ENCODE measurements at places on chromosomes 4 and X.

DNA sequence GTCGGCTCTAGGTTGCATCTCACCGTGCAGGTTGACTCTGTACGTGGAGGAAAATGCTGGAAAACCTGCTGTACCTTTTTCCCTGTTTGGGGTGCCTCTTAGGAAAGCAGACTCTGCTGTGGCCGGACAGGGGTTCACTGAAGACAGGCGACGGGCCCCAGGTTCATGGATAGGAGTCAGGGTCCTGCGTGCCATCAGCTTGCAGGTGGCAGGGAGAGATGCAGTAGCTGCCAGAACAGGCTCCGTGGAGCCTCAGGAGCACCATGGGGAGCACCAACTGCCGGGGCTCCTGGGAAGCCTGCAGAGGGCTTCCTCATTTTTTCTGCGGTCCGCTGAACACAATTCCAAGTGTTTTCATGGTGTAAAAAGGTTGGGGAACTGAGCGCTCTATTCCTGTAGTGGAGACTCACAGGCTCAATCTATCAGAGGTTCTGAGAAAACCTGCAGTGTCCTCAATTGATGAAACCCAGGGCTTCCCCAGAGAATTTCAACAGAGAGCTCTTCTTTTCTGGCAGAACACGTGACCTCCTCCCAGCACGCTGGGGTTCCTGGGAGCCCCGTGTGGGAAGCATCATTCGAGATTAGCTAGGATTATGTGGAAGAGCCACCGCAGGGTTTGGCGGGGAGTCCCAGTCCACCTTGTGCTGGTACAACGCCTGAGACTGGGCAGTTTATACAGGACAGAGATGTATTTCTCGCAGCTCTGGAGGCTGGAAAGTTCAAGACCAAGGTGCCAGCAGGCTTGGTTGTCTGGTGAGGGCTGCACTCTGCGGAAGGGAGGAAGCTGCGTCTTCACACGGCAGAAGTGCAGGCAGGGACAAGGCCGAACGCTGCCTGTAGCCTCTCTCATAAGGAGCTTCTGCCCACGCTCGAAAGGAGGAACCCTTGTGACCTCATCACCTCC is 1.6 kb downstream of the HTRA3 start:
- DNase-seq: no peak
- H3K4me1 ChIP-seq: peaks cover 4% of the 10 kb centered on the region
- no peaks in the 10 kb centered on the region for H3K36me3 ChIP-seq
- no peak overlapping the region for H3K4me3 ChIP-seq
- H3K27me3 ChIP-seq: peaks cover 4% of the 10 kb centered on the region

- no peak overlapping the region for H3K4me3 ChIP-seq
- no peak for DNase-seq
- H3K36me3 ChIP-seq: no peaks in the 10 kb centered on the region
- H3K27ac ChIP-seq: no peak overlapping the region
- H3K27me3 ChIP-seq: no peaks in the 10 kb centered on the region
Measured at GRCh38 chr4:160038615-160039014, 935.7 kb downstream of the RAPGEF2 start.

- H3K27ac ChIP-seq: no peak overlapping the region
- H3K36me3 ChIP-seq: no peaks in the 10 kb centered on the region
Measured at GRCh38 chrX:35700121-35700520, 98.0 kb upstream of the MAGEB16 start.

DNA sequence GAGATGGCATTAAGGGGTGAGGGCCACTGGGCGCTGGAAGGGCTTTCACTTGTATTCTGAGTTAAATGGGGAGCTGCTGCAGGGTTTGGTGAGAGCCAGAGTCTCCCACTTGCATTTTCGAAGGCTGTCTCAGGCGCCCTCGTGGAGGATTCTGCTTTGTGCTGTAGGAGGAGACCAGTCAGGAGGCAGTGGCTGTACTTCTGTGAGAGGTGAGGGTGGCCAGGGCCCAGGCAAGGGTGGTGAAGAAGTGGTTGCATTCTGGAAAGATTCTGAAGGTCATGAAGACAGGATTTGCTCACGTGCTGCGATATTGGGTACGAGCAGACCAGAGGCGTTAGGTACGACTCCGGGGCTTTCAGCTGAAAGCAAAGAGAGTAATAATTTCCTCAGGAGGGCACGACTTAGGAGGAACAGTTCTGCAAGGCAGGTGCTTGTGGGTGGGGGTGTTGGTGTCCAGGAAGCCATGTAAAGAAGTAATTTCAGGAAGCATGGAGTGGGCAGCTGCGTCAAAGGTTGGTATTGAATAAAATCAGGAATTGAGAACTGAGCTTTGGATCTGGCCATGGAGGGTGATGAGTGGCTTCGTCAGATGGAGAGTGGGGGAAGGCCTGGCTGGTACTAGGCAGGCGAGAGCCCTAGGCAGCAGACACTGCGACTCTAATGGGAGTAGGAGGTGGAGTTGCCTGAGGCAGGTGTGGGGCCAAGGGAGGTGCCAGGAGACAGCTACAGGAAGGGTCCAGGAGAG is 18.2 kb downstream of the PIGG start:
- no peaks in the 10 kb centered on the region for H3K27me3 ChIP-seq
- H3K36me3 ChIP-seq: peaks cover 10% of the 10 kb centered on the region
- H3K4me3 ChIP-seq: no peak overlapping the region
- H3K4me1 ChIP-seq: no peaks in the 10 kb centered on the region
- DNase-seq: no peak

DNA sequence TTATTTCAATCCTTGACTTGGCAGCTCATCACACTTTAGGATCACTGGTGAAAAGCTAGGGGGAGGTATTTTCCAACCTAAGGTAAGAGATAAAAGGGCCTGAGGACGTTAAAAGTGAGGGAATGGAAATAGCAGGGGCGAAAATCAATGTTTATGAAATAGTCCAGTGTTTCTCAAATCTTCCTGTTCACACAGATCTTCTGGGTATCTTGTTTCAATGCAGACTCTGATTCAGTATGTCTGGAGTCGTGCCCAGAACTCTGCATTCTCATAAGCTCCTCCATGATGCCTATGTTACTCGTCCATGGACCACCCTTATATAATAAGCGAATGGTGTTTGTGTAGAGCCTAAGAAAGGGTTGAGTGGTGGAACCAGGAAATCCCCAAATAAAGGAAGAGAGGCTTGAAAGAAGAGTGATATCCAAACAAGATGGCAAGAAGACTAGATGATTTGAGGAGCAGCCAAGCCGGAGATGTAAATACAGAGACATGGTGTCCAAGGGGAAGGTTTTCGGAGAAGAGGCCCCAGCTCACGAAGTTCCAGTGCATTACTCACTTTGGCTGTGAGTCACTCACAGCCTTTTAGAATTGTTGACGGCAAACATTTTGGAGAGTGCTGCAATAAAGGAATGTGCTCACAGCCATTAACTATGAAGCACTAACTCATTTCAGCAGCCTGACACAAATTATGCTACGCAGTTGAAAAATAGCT is 215.6 kb upstream of the PPARGC1A start:
- H3K4me3 ChIP-seq: no peak overlapping the region
- H3K4me1 ChIP-seq: no peaks in the 10 kb centered on the region
- DNase-seq: peak; percentile 13
- no peaks in the 10 kb centered on the region for H3K36me3 ChIP-seq
- no peaks in the 10 kb centered on the region for H3K27me3 ChIP-seq
- no peak overlapping the region for H3K27ac ChIP-seq

GRCh38 chr4:3500111-3500510 is 32.1 kb downstream of the LRPAP1 start:
- no peaks in the 10 kb centered on the region for H3K36me3 ChIP-seq
- H3K4me3 ChIP-seq: no peak overlapping the region
- no peak for DNase-seq
- no peak overlapping the region for H3K27ac ChIP-seq

DNA sequence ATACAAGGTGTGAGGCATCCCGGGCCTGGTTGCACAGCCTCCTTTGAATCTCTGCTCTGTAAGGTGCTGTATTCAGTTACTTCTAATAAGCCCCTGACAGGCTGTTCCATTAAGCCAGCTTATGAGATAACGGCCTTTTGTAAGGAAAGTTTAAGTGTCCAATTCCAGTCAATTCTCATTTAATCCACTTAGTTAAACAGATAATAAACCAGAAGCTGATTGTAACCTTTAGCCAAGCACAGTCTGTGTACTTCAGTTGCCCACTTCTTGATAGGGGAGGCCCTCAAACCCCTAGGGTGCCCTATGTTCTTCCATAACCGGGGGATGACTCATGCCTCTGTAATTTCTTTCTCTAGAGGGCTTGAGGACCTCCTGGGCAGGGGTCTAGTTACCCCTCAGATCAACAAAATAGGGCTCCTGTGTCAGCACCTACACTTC is 63.4 kb downstream of the RASL11B start:
- no peak overlapping the region for H3K4me3 ChIP-seq
- H3K27me3 ChIP-seq: no peaks in the 10 kb centered on the region
- no peak overlapping the region for H3K27ac ChIP-seq
- peaks cover 11% of the 10 kb centered on the region for H3K4me1 ChIP-seq
- peak; percentile 87 for DNase-seq

DNA sequence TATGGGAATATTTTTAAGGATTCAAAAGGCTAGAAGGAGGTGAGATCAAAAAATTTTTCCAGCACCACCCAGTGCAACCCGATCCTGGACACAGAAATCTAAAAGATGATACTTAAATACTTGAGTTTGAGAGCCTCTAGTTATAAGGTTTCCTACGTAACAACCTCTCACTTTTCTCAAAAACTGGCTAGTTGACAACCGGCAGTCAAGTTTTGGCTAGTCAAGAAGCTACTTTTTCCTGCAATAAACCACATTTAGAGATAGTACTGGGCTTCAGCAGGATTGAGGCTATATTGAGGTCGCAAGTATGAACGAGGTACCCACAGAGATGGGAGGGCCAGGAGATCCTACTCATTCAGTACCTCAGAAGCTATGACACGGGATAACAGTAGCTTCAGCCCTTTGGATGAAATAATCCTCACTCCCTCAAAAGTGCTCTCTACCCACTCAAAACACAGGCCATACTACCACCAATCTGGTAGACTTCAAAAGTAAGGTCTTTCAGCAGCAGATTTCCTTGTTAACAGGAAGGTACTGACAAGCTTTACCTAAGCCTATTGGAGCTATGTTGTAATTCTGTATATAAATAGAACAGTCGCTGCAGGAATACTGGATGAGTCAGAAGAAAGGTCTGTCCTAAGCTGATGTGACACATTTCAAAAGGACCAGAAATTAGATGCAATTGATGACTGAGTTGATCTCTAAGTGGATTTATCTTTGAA is 1.5 kb upstream of the TSPAN5 start:
- H3K27me3 ChIP-seq: peaks cover 7% of the 10 kb centered on the region
- no peak for DNase-seq
- no peak overlapping the region for H3K27ac ChIP-seq
- no peaks in the 10 kb centered on the region for H3K36me3 ChIP-seq

GRCh38 chrX:30010471-30010870 is 204.9 kb upstream of the MAGEB2 start:
- DNase-seq: no peak
- no peaks in the 10 kb centered on the region for H3K36me3 ChIP-seq
- peaks cover 2% of the 10 kb centered on the region for H3K4me1 ChIP-seq
- no peak overlapping the region for H3K27ac ChIP-seq
- no peaks in the 10 kb centered on the region for H3K27me3 ChIP-seq

DNA sequence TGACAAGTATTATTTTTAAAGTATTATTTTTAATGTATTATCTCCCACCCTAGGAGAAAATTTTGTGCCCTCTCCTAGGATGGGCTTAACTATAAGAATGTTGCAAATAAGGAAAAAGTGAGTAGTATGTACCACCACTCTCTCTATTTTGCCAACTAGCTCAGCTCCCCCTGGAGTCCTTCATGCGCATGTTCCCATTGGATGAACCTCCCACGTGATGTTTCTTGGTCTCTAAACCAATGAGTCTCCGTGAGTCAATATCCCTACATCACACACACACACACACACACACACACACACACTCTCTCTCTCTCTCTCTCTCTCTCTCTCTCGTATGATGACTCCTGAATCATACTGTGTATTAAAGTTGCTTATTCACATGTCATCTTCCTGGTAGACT is 129.7 kb upstream of the ZFP42 start:
- no peaks in the 10 kb centered on the region for H3K27me3 ChIP-seq
- H3K27ac ChIP-seq: no peak overlapping the region
- DNase-seq: peak; percentile 40
- H3K36me3 ChIP-seq: no peaks in the 10 kb centered on the region
- no peak overlapping the region for H3K4me3 ChIP-seq

DNA sequence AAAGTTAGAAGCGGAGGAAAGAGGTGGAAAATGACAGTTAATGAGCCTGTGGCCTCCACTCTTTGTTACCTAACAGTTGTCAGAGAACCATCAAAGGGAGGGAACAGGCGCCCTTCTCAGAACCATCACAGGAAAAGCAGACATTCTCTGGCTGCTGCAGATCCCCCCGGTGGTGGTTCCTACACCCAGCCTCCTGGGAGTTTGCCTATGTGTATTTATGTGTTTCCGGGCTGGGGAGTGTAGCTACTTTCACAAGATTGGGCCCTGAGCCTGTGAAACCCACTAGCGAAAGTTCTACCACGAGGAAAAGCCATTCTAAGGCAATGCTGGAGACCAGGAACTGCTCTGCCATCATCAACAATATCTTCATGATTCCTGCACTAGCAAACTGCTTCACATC is 52.7 kb upstream of the BCOR start:
- H3K27ac ChIP-seq: no peak overlapping the region
- no peak overlapping the region for H3K4me3 ChIP-seq
- peaks cover 3% of the 10 kb centered on the region for H3K27me3 ChIP-seq
- H3K4me1 ChIP-seq: peaks cover 4% of the 10 kb centered on the region
- DNase-seq: no peak

DNA sequence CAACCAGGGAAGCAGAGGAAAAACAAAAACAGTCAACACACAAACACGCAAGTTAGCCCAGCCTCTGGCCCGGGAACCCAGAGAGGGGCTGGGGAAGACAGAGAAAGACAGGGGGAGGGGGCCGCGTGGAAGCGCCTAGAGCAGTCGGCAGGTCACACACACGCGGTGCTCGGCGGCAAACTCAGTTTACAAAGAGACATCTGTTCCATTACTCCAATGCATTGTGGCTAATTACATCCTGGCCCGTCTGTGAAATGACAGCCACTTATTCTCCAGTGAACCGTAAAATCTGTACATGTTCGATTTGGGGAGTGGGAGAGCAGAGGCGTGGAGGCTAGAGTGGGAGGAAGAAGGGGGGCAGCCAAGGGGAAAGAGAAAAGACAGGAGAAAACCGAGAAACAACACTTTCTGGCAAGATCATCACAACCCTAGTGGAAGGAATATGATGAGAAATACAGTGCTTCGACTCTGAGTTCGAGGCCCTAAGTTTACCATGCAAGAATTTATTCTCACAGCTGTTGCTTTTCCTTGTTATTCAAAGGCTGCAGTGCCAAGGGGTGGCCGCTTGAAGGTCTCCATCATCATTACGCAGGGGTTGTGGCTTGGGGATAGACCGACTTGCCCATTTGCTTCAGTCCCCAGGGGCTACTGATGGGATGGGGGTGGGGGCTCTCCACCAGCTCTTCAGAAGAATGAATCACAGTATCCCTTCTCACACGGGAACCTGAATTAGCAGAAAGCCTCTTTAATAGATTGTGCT is 167.7 kb downstream of the MGST2 start:
- no peak overlapping the region for H3K27ac ChIP-seq
- H3K27me3 ChIP-seq: no peaks in the 10 kb centered on the region
- DNase-seq: no peak
- no peak overlapping the region for H3K4me3 ChIP-seq
- peaks cover 2% of the 10 kb centered on the region for H3K4me1 ChIP-seq
- H3K36me3 ChIP-seq: no peaks in the 10 kb centered on the region

All from mesendoderm (in vitro differentiated cells).